WERI-Rb-1 (cell line): ENCODE measurements at places on chromosomes 16 and 17.

DNA sequence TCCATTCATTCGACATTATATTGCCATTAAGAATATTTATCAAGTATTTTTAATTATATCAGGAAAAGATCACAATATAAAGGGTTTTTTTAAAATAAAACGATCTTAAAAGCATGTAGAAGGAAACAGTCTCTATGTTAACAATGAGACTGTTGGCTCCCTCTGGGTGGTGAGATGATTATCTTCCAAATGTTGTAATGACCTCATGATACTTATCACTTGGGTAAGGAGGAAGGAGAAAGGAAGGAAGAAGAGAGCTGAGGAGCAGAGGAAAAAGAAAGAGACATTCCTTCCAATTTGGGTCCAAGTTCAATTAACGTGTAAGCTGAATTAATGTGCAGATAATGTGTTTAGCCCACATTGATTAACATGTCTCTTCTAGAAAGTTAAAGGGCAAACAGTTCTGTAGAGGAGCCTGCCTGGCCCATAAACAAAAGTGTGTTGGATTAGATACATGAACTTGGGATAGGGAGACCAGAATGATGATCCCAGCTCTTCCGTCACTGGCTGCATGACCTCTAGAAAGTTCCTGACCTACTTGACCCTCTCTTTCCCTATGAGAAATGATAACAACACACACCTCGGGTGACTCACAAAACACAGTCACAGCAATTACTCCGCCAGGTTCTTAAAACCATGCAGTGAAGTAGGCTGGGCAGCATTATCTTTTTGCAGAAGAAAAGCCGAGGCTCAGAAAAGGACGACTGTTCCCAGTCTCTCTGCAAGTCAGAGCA is 32.0 kb downstream of the PIMREG start:
- DNase-seq: no peak

- DNase-seq: peak; percentile 64
Measured at GRCh38 chr16:67885545-67885944, 860 bp downstream of the NRN1L start.

GRCh38 chr17:39599665-39600231 is 8.0 kb downstream of the NEUROD2 start:
- no peak for DNase-seq

DNA sequence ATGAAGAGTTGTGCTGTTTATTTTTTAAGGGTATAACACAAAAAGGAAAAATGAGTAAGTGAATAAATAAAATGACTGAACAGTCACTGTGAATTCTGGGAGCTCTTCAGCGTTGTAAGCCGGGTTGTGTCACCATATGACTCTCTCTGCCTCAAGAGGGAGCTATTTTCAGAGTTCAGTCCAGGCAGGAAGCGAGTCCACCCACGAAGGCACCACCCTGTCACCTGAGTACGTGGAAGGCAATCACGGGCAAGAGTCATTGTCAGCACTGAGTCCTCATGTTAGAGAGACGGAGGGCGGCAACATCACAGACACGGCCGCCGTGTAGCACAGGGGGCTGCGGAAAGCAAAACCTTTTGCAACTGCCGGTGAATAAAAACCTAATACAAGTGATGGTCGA is 227.6 kb downstream of the UTP18 start:
- peak; percentile 66 for DNase-seq

DNA sequence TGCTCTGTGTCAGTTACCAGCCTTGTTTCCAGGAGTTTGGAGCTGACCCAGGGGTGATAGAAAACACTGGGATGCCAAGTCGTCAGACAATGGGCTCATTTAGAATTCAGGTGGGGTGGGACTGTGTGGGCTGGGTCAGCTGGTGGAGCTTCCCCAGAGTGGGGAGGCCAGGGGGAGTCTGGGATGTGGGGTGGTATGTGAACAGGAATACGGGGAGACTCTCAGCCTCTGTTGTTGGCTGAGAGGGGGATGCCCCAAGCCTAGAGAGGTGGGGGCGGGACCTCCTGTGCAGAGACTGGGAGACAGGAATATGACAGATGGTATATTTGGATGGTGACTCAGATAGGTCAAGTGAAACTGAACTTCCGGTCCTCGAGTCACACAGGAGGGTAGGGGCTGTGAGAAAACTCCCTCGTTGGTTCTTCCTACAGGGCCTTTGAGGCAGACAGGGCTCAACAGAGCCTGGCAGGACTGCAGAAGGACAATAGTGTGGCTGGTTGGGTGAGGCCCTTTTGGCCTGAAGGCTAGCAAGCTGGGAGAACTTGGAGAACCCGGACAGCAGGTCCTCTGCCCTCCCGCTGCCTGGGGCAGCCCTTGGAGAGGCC is 23.7 kb downstream of the CDH1 start:
- no peak for DNase-seq

- no peak for DNase-seq
Measured at GRCh38 chr17:15351478-15351840, 10.1 kb upstream of the TEKT3 start.
